Osteoblast (primary cell): ENCODE measurements at places on chromosomes 4 and X. TPM values are rescaled to one million over a fixed set of nuclear protein-coding genes. Genes with fewer than 3 reads are reported as not detected.

DNA sequence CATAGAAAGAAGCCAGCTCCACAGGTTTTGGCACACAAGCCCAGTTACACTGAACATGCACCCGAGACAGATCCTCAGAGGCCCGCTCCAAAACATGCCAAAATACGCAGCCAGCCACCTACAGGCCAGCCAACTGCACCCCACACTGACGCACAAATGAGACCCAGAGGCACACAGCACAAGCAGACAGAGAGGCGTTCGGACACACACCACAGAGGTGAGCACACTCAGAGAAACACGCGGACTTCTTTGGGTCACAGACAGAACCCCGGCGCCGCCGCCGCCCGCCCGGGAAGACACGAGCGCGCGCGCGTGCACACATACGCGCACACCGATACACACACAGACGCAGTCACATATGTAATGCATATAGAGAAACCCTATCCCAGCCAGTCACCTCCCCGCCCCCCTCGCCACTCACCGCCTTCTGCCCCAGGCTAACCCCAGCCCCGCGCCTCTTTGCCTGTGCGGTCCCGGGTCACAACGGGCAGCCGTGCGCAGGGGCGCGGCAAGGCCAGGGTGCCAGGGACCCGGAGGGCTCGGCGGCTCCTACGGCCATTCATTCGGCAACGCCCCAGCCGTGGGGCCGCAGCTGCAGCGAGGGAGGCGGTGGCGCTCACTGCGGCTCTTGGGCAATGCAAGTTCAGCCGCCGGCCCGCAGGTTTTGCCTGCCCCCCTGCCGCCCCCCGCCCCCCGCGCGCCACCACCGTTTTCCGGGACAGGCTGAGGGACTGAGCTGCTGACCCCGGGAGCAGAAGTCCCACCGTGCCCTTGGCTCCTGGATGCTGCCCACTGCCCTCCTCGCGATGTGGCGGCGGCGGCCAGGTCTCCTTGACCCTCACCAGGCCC is 553 bp downstream of the SEPTIN6 start:
- no peak overlapping the region for H3K27ac ChIP-seq
- H3K36me3 ChIP-seq = no peaks in the 10 kb centered on the region
- peak; percentile 87 for DNase-seq
- H3K4me3 ChIP-seq = peak overlapping the region; percentile 77
- no peaks in the 10 kb centered on the region for H3K4me1 ChIP-seq

DNA sequence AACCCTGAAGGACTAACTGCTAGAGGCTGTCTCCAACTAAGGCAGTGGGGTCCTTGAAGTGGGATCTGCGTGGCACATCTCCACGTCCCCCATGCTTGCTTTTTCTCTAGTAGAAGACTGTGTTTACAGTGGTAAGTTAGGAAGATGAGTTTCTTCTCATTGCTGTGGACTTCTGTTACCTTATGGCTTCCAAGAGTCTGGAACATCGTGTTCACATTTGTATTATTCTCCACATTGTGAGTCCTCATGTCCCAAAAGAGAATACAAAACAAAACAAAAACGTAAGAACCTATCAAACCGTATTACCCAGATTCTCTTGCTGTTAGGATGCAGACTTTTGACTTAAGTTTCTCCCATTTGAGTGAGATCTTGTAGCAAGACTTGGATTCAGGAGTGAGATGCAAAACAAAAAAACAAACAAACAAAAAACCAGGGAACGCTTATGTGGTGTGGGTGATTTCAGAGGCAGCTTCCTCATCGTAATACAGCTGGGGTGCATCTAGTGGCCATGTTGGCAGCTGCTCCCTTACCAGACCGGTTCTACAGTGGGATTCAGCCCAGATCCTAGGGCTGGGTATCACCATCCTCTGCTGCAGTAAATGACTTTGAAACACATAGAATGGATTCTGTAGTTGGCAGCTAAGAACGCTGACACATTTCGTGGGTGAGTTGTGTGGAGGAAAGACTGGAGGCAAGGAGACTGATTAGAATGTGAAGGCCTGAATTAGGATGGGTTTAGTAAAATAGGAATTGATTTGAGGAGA is 41.3 kb downstream of the TMEM131L start:
- peaks cover 25% of the 10 kb centered on the region for H3K4me1 ChIP-seq
- no peak overlapping the region for H3K27ac ChIP-seq
- no peak overlapping the region for H3K4me3 ChIP-seq
- no peaks in the 10 kb centered on the region for H3K27me3 ChIP-seq
- no peak for DNase-seq

- H3K27me3 ChIP-seq = no peaks in the 10 kb centered on the region
- DNase-seq = peak; percentile 57
- H3K27ac ChIP-seq = no peak overlapping the region
- no peaks in the 10 kb centered on the region for H3K36me3 ChIP-seq
These were observed 680.0 kb downstream of the TRIML1 start for GRCh38 chr4:188819233-188819632.

- H3K36me3 ChIP-seq = no peaks in the 10 kb centered on the region
- no peaks in the 10 kb centered on the region for H3K4me1 ChIP-seq
These were observed 61.4 kb downstream of the WFS1 start for GRCh38 chr4:6331018-6331417.

- H3K4me3 ChIP-seq = no peak overlapping the region
- no peak overlapping the region for H3K27ac ChIP-seq
- no peaks in the 10 kb centered on the region for H3K36me3 ChIP-seq
- H3K27me3 ChIP-seq = peaks cover 31% of the 10 kb centered on the region
- H3K4me1 ChIP-seq = no peaks in the 10 kb centered on the region
These were observed 4.1 kb upstream of the CPLX1 start for GRCh38 chr4:829761-830600.

DNA sequence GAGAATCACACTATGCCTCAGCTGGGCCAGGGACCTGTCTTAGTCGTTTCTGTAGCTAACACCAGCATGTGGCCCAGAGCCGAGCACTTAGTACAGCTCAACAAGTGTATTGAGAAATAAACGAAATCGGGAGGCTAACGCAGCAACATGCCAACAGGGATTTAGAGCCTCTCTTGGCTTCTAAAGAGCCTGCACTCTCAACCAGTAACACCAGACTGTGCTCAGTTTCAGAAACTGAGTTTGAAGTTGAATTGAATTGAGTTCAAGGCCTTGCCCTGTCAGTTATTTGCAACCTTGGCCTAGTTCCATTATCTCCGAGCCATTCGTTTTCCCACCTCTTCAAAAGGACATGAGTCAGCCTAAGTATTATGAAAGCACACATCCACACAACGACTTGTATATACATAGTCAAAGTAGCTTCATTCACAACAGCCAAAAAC is 71.3 kb upstream of the LDB2 start:
- no peaks in the 10 kb centered on the region for H3K36me3 ChIP-seq
- no peaks in the 10 kb centered on the region for H3K27me3 ChIP-seq
- no peak for DNase-seq
- H3K27ac ChIP-seq = no peak overlapping the region

DNA sequence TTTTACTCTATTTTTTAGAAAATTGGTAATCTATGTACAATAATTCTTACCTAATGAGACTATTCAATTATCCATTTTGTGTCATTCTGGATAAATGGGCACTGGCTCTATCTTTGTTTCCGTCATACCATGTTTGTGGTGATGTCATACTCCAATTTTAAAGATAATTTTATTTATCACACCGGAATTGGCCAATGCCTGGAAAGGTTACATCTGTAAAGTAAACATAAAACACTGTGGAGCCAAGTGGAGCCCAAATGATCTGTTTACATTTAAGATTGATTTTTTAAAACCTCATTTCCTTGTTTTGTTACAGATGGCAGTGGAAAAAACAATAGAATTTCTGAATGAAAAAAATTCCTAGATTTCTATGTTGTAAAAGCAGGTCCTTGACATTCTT is 120.2 kb upstream of the GPRIN3 start:
- no peaks in the 10 kb centered on the region for H3K36me3 ChIP-seq
- no peak for DNase-seq
- H3K27me3 ChIP-seq = no peaks in the 10 kb centered on the region

GRCh38 chrX:96997196-96997595 is 113.5 kb downstream of the RPA4 start:
- H3K4me3 ChIP-seq = no peak overlapping the region
- DNase-seq = no peak
- H3K27ac ChIP-seq = no peak overlapping the region
- H3K4me1 ChIP-seq = no peaks in the 10 kb centered on the region
- H3K27me3 ChIP-seq = no peaks in the 10 kb centered on the region

GRCh38 chr4:90113881-90114457 is 13.2 kb upstream of the CCSER1 start:
- H3K36me3 ChIP-seq = no peaks in the 10 kb centered on the region
- no peaks in the 10 kb centered on the region for H3K4me1 ChIP-seq
- H3K27me3 ChIP-seq = no peaks in the 10 kb centered on the region
- no peak overlapping the region for H3K4me3 ChIP-seq

DNA sequence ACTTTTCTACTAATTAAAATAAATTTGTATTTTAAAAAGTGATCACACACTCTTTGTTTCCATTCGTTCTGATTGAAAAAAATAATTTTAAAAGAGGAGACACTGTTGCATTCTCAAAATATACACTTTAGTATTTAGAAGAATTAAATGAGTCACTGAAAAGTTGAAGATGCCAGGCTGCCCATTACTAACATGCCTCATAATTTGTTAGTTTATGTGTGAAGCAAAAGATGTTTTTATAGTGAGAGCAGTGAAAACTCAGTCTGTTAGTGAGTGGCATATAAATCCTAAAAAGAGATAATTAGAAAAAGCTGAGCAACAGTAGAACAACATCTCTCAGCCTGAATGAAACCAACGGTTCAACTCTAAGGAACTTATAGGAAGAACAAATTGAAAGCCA is 143.4 kb downstream of the CDS1 start:
- peak; percentile 58 for DNase-seq
- peaks cover 3% of the 10 kb centered on the region for H3K36me3 ChIP-seq
- no peak overlapping the region for H3K4me3 ChIP-seq
- peaks cover 7% of the 10 kb centered on the region for H3K4me1 ChIP-seq

DNA sequence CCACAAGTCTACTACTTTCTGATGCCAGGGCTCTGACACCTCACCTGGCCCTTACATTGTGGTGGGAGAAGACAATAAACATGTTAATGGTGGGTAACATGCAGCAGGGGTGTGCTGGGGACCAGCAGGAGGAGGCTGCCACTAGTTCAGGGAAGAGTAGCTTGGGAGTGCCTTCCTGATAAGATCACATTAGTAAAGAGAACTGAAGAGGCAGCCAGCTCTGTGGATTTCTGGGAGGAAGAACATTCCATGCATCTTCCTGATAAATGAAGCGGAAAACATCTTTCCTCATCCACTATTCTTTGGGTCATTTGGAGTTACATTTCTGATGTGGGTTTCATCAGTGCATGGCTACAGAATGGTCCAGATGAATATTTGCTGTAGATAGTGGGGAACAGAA is 9.0 kb downstream of the RNF150 start:
- no peaks in the 10 kb centered on the region for H3K36me3 ChIP-seq
- H3K27me3 ChIP-seq = no peaks in the 10 kb centered on the region
- no peak overlapping the region for H3K27ac ChIP-seq

- H3K36me3 ChIP-seq = no peaks in the 10 kb centered on the region
- peaks cover 20% of the 10 kb centered on the region for H3K4me1 ChIP-seq
- no peak overlapping the region for H3K4me3 ChIP-seq
- no peak overlapping the region for H3K27ac ChIP-seq
These were observed 12.6 kb downstream of the ELF4 start for GRCh38 chrX:130097507-130098209.

DNA sequence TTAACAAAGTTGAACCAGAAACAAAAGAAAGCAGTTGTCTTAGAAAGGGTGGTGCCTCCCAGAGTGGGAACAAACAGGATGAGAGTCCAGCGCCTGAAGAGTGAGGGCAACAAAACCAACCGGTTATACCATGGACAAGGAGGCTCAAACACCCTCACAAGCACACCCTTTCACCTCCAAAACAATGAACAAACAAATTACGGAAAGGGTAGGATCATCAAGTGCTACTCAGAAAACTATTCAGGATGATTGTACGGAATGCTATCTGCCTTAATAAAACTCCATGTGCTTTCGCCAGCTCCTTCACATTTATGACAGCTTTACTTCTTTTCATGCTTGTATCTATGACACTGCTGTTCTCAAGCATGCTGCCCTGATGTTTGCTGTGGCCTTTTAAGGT is 26.8 kb downstream of the SLC39A8 start:
- no peak for DNase-seq
- no peak overlapping the region for H3K27ac ChIP-seq
- no peaks in the 10 kb centered on the region for H3K36me3 ChIP-seq
- no peak overlapping the region for H3K4me3 ChIP-seq

DNA sequence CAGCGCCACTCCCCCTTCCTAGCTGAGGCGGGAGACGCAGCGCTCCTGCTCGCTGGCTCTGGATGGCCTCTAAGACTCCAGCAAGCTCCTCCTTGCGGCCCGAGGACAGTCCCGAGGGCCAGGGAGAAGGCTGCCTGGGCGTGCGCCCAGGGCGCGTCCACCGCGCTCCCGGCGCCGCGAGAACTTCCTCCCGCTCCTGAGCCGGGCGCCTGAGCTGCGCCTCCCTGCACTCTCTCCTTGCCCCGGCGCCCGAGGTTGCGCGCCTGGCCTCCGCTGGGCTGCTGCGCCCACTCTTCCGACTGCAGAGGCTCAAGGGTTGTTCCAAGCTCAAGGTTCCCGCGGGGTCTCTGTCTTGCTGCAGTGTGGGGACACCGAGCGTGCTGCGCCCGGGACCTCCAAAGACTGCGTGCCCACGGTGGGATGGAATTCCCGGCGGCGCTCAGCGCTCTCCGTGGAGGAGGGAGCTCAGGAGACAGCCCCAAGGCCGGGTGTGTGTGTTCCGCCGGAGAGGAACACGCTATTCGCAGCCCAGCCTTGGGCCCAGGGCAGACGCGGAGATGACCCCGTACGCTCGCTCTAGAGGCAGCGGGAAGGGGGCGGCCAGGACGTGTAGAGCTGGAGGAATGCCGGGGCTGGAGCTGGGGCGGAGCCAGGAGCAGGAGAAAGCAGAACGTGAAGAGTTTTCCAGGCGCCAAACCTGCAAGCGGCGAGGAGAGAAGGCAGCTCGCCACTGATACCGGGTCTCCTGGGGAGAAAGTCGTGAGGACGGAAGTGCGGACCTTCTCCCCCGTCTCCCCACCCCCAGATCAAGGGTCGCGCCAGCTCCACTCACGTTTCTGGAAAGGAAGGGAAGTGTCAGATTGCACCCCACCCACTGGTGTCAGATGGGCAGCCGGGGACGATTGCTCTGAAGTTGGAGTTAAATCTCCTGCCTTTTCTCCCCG is at the start of gene ARHGAP6:
Gene ARHGAP6 (minus strand): TSS at position 753 of the 944 bp plus-strand sequence. CDS start 1,092 bp downstream, outside the sequence.
- H3K27ac ChIP-seq = no peak within 1 kb of the TSS
- H3K36me3 ChIP-seq = no peaks in the 10 kb centered on the region
- H3K4me3 ChIP-seq = peak within 1 kb of the TSS; percentile 57
- H3K27me3 ChIP-seq = peaks cover 41% of the 10 kb centered on the region

DNA sequence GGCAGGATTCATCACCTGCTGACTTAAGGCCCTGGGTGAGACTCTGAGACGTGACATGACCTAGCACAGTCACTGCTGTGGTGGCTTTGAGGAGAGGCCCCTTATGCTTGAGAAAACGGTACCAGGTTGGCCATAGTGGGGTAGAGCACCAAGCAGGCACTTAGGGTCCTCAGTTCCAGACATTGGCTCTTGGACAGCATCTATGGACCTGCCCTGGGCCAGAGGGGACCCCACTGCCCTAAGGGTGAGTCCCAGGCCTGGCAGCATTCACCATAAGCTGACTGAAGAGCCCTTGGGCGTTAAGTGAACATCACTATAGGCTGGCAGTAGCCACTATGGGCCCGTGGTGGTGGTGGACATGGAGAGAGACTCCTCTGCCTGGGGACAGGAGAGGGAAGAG is 78.7 kb downstream of the FNIP2 start:
- no peaks in the 10 kb centered on the region for H3K4me1 ChIP-seq
- H3K36me3 ChIP-seq = peaks cover 20% of the 10 kb centered on the region
- H3K27ac ChIP-seq = no peak overlapping the region
- H3K4me3 ChIP-seq = no peak overlapping the region
- DNase-seq = no peak

The PLRG1 gene
- total RNA-seq = 79.9 and 81.8 TPM in 2 replicates

The EIF1AX gene
- total RNA-seq = 29.0 and 42.4 TPM in 2 replicates

The CNKSR2 gene
- total RNA-seq = 1.2 and 1.8 TPM in 2 replicates

The UNC5C gene
- 9.0 and 13.6 TPM in 2 replicates for total RNA-seq

The CENPVL2 gene
- total RNA-seq = not detected in 2 replicates

The USP17L12 gene
- not detected in 2 replicates for total RNA-seq

The SSX2B gene
- not detected in 2 replicates for total RNA-seq

The ANOS1 gene
- 1.1 and 1.5 TPM in 2 replicates for total RNA-seq

The UCP1 gene
- not detected in 2 replicates for total RNA-seq
